Heart left ventricle (tissue), 16 donors: ENCODE measurements at places on chromosomes 2 and 18. TPM values are rescaled to one million over a fixed set of nuclear protein-coding genes. Genes with fewer than 3 reads are reported as not detected.

The POTEJ gene
- not detected for total RNA-seq

DNA sequence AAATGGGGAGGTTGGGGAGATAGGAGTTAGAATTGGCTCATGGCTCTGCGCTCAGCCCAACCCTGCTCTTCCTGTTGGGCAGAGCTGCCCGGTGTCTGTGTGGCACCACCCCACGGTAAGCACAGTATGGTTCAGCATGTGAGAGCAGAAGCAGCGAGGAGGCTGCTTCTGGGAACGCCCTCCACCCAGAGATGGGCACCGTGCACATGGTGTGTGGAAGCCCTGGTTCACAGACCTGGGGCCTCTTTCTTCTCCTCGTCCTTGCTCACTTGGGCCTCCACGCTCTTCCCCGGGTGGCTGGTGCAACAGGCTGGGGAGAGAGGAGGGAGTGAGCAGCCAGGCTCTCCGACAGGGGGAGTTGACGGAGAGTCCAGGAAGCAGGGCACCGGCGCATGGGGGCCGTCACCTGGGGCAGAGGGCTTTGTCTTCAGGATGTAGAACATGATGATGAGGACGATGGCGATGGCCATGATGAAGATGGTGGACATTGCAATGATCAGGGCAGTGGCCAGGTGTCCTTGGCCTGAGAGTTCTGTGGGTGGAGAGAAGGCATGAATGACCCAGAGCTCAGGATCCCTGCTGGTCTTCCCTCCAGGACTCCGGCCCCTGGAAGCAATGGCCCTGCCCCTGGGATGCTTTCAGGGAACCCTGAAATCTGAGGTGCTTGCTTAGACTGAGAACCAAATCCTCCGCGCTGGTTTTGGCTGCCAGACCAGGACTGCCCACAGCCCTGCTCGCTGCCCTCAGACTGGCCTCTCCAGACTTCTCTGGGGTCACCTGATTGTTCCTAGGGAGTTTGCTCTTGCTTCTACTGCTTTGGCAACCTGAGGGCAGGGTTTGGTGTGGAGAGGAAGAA, 78.3 kb downstream of the EDAR start:
- no peak for DNase-seq

GRCh38 chr2:205461678-205462665, 220.3 kb upstream of the NRP2 start:
- no peak for DNase-seq

GRCh38 chr2:195468771-195469170, 188.3 kb upstream of the SLC39A10 start:
- no peak for DNase-seq

DNA sequence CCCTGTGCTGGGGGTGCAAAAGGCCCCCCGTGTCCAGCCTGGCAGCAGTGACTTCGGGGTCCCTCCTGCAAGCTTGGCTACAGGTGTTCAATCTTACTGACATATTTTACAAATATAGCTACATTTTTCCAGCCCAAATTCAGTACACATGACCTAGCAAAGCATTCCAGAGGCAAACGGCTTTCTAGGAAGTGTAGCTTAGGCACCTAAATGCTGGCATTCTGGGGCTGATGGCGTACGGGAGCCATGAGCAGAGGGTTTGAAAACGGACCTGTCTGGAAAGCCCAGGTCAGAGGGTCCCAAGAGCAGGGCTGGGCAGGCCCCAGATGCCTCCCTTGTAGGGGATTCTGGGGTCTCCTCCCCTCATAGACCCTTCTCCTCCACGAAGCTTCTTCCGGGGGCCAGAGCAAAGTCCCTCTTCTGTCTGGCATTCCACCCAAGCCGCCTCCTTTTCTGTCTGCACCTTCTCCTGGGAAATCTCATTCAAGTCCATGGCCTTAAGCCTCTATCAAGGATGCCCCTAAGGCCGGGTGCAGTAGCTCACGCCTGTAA, 63.3 kb upstream of the ASAP2 start:
- DNase-seq = no peak
